ENCODE measurements at places on chromosomes 12 and 14.

GRCh38 chr14:89276424-89276975 is 140.5 kb downstream of the FOXN3 start:
- no peak for DNase-seq

- no peak for DNase-seq
Observed at GRCh38 chr14:93748208-93749075, 39.8 kb downstream of the PRIMA1 start.

DNA sequence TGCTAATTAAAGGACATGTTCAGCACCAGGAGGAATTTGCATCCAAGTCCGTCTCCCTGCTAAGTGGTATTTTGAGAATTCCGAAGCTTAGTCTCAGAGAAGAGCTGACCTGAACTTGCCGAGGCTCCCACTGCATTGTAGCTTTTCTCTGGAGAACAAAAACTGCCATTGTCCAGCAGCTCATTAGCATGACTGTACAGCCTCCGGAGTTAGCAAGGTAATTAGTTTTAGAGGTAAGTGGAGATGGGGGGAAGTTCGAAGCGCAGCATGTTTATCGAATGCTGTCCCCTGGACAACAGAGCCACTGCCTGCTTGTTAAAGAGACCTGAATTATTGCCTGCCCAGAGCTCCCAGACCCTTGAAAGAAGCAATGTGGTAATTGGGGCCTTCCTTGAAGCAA is 160.3 kb upstream of the PELI2 start:
- peak; percentile 94 for DNase-seq

- no peak for DNase-seq
Observed at GRCh38 chr12:93360688-93361087, 17.0 kb upstream of the NUDT4 start.

DNA sequence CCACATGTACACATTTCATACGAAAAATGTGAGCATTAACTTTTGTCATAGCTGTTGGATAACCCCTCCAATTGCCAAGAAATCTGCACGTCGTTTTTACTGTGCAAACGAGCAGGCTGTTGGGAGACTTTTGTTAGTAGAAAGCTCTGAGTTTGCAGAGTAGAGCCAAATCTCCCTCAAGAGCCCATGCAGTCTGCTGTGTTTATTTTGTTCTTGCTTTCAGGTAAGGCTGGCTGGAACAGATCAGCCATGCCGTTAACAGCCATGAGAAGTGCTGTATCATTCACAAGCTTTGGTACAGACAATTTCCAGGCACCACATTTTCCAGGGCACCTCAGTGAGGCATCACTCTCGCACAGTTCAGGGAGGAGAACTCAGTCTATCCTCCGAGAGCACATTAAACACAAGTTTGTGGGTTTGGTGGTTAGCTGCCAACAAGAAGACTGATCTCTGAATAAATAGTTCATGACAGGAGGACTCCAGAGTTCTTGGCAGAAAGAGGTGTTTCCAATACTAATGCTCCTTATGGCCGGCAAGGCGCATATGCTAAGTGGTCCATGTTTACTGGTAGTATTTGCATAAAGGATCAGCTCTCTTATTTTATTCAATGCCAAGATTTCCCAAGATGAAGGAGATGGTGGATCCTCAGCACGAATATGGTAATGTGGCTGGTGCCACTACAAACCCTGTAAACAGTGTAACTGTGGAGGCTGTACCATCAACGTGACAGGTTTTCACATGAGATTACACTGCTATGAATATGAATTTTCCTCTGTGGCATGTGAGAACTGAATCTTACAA is 30.3 kb upstream of the PELI2 start:
- DNase-seq = peak; percentile 25

DNA sequence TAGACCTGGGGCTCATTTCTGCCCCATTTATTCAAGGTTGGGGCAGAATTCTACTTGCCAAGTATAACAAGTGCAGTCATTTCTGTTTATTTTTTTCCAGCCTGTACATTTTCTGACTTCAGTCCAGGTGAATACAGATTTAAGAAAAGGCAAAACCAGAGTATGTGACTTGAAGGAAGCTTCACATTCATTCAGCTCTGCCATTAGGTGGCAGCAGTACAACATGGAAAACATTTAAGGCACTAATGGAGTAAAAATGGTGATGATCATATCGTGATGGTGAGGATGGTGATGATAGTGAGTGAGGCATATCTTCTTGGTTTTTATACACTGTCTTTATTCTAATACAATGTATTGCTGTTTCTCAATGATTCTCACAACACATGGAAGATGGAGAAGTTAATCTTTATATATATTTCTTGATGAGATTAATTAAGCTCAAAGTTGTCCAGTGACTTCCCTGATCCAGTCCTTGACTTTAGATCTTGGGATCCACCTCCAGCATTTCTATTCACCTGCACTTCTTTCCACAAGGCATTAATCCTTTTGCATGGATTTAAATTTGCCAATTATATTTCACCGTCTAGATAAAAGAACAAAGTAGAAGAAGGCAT is 176.7 kb upstream of the SEL1L start:
- no peak for DNase-seq

GRCh38 chr12:104526751-104527150 is 70.0 kb downstream of the CHST11 start:
- DNase-seq = no peak

- DNase-seq = no peak
Observed at GRCh38 chr14:58118097-58118815, 33.8 kb downstream of the ARMH4 start.

- DNase-seq = peak; percentile 61
Observed at GRCh38 chr14:75069121-75069810, at the start of gene ZC2HC1C. ZC2HC1C (plus strand) TSS chr14:75069641; CDS start chr14:75070574, 933 bp downstream.

- DNase-seq = no peak
Observed at GRCh38 chr12:67720351-67720856, 71.9 kb downstream of the DYRK2 start.

DNA sequence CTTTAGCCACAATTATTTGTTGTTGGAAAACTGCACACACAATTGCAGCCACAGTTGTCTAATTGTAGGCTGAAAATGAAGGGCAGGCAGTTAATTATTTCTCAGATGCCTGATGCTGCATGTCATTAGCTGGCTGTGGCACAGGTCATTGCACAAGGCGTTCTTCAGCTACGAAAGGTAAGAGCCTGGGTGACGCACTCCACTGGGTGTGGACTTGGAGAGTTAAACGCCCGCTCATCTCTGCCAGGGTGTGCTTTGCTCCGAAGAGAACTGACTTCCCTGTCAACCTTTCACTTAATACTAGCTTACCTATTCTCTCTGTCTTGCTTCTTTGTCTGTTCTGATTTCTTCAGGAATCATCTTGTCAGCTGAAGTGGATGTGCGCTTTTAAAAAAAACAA is 91.4 kb upstream of the CPM start:
- peak; percentile 46 for DNase-seq

GRCh38 chr12:24668563-24668962 is 280.3 kb downstream of the BCAT1 start:
- DNase-seq = no peak

- DNase-seq = no peak
Observed at GRCh38 chr12:26631846-26632245, 201.1 kb downstream of the ITPR2 start.

- no peak for DNase-seq
Observed at GRCh38 chr12:71159264-71159663, 1.5 kb upstream of the TSPAN8 start.

GRCh38 chr14:100056431-100056830 is 8.8 kb upstream of the EVL start:
- DNase-seq = no peak

- DNase-seq = no peak
Observed at GRCh38 chr12:2324387-2324786, 271.6 kb downstream of the CACNA1C start.

DNA sequence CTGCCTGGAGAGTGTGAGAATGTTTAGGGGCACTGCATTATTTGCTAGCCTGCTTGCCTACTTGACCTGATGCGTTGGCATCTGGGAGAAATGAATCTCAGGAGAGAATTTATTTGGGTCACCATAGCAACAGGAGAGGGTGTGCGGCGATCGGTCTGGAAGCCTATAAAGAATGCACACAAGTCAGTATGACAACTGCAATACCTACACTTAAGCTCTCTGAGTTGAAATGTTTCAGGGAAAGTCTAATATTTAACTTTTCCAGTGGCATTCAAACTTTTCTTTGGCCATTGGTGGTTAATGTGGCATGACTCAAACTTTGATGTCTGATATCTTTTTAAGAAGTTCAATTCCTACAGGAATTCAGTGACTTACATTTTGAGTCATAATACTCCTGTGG is 205.1 kb downstream of the NEDD1 start:
- no peak for DNase-seq
